ENCODE measurements at places on chromosomes 2 and 18.

DNA sequence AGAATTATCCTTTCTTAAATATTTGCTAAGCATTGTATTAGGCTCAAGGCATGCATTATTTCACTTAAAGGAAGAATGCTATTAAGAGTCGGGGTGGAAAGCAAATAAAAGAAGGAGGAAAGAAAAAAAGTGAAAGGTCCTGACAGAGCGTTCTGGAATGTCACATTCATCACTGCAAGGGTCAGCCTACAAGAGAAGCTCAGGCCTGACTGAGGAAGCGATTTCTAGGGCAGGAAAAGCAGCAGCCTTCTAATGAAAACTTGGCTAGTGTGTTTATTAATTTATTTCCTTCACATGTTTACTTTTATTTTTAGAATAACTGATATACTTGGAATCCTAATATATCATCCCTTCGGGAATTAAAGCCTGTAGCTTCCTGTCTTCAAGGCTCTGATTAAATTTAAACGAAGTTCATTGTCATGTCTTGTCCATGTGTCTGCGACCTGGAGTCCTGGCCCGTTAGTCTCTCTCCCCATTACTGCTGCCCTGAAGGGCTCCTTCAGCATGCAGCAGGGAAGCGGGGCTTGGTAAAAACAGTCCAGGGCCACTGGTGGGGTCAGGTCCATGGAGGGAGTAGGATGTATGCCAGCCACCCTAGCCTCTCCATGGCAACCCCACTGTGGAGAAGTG is 119.2 kb upstream of the CCDC68 start:
- DNase-seq = no peak

- peak; percentile 20 for DNase-seq
These were observed 211.0 kb downstream of the KCNE4 start for GRCh38 chr2:223262946-223263345.

DNA sequence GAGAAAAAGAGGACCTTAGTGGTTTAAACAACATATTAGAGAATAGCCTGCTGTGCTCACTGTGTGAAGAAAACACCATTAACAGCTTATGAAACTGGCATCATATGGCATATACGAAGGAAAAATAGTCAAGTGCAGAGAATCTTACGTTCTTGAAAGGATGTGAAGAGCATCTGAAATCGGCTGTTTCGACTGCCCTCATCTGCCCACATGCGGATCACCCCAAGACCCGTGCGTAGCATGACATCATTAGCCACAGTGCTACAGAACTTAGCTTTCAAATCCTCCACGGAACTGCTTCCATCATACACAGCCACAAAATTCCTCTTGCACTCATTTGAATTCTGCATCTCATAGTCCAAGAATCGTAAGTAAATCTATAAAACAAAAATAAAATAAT is 84.3 kb downstream of the NETO1 start:
- no peak for DNase-seq

GRCh38 chr2:74911061-74911460 is 47.4 kb upstream of the POLE4 start:
- DNase-seq = no peak

DNA sequence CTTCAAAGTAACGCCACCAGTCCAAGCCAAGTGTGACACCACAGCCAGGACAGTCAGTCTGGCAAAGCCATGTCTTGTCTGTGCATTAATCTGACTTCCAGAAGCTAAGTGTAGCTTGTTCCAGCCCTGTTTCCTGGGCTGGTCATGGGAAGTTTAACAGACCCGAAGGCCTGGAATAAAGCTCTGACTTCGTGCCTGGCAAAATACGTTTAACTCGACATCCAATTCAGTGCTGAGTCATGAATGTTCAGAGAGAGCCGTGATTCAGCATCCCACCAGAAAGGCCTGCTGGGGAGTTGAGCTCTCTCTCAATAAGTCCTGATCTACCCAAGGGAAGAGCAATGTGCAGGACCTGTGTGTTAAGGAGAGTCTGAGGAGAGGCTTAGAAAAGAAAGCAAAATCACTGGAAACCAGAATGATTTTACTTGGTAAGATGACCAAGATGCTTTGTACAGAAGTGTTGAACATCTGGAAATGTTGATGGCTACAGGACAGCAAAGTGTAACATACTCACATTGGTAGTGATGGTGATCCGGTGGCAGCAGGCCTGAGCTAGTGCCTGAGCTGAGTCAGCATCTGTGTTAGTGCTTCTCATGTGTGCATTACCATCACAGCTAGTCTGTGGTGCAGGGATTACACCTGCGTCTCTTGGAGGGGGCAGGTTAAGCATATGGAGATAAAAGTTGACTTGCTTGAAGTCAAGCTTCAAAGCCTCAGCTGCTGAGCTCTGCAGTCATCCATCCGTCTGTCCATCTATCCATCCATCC is 743.7 kb upstream of the HS6ST1 start:
- no peak for DNase-seq
